ENCODE measurements at places on chromosomes 2 and 18. TPM values are rescaled to one million over a fixed set of nuclear protein-coding genes. Genes with fewer than 3 reads are reported as not detected.

Gene ID2
- total RNA-seq, result 31.4 TPM

DNA sequence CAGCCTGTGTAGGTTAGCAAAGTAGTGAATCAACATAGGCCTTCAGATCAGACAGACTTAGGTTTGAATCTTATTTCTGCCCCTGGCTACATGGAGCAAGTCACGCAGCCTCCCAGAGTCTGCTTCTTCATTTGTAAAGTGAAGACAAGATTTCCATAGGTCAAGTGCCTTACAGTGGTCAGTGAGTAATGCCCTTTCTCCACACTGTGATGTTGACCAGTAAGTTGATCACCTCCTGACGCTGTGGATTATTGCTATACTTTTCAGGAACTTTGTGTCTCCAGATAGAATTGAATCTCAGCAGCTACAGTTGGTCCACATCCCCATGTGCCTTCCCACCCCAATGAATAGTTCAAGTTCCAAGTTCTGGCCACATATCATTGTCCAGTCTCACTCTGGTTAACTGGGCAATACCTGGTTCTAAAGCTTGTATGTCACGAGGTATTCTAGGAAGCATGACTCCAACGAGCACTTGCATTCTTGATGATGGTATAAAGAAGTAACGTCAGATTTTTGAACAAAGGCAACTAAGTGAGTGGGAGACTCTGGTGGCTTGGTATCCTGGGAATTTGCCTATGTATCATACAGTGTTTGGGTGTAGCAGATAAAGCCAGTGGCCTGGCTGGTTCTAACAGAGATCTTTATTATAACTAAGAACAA, 2.1 kb upstream of the CLIP4 start:
- no peak for DNase-seq

- DNase-seq, result peak; percentile 76
Measured at GRCh38 chr18:57846258-57846657, 43.1 kb upstream of the ATP8B1 start.

GRCh38 chr2:37891846-37892435, 33.1 kb upstream of the RMDN2 start:
- no peak for DNase-seq

DNA sequence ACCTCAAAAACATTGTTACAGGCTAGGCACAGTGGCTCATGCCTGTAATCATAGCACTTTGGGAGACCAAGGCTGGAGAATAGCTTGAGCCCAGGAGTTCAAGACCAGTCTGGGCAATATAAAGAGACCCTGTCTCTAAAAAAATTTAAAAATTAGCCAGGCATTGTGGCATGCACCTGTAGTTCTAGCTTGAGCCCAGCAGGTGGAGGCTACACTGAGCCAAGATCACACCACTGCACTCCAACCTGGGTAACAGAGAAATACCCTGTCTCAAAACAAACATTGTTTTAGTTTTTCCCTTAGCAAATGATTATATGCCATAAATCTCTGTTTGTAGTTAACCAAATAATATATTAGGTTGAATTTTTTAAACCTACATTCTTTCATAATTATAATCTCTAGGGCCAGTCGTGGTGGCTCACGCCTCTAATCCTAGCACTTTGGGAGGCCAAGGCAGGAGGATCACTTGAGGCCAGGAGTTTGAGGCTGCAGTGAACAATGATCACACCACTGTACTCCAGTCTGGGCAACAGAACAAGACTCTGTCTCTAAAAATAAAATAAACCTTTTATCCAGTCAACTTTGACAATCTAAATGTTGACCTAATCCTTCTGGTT, 13.3 kb upstream of the CYP20A1 start:
- DNase-seq, result peak; percentile 58

DNA sequence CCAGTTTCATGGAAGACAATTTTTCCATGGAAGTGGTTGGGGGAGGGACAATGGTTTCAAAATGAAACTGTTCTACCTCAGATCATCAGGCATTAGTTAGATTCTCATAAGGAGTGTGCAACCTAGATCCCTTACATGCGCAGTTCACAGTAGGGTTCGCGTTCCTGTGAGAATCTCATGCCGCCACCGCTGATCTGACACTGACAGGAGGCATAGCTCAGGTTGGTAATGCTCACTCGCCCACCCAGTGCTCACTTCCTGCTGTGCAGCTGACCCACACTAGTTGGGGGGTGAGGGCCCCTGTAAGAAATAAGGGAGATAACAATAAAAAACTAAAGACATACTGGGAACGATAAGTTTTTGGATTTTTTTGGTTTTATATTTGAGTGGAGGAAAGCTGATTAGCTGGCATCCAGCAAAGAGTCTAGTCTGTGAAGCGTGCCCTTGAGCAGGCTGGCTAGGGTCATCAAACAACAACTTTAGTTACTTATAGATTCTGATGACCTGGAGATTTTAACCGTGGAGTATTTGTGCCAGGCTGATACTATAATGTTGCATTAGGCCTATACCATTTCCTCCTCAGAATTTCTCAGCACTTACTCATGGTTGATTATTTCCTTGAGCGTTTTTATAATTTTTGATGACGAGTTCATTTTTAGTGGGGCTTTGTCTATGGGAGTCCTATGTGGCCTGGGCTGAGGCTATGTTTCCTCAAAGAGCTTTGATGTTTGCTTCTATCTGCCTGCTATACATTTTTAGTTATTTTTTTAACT, 6.3 kb upstream of the MCFD2 start:
- DNase-seq, result peak; percentile 68

- DNase-seq, result no peak
Measured at GRCh38 chr2:109392816-109393661, 220.7 kb downstream of the SEPTIN10 start.

DNA sequence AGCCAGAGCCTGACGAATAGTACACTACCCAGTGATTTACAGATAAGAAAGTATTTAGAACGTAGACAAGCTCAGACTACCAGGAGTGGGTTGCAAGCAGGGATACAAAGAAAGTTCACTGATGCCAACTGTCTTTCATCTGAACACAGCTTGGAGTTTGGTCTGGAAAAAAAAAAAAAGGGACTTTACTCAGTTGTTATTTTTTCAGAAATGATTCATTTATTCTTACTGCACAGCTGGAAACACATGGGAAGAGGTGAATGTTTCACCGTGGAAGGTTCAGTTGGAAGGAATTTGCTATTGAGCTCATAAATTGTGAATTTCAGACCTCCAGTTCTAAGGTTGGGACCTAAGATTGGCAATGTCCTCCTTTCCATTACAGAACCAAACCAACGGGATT, 259.7 kb downstream of the ETAA1 start:
- no peak for DNase-seq
